ENCODE measurements at places on chromosomes 5 and 9. TPM values are rescaled to one million over a fixed set of nuclear protein-coding genes. Genes with fewer than 3 reads are reported as not detected.

- no peak for DNase-seq
Measured at GRCh38 chr5:159337016-159337955, 7.0 kb upstream of the IL12B start.

GRCh38 chr5:74636552-74636951, 4.0 kb downstream of the ENC1 start:
- DNase-seq, result no peak

GRCh38 chr5:1540166-1540565, 16.4 kb upstream of the LPCAT1 start:
- no peak for DNase-seq

- DNase-seq, result no peak
Measured at GRCh38 chr9:77892171-77892570, 139.4 kb downstream of the GNAQ start.

- DNase-seq, result no peak
Measured at GRCh38 chr5:167553511-167553910, 737.9 kb upstream of the WWC1 start.

DNA sequence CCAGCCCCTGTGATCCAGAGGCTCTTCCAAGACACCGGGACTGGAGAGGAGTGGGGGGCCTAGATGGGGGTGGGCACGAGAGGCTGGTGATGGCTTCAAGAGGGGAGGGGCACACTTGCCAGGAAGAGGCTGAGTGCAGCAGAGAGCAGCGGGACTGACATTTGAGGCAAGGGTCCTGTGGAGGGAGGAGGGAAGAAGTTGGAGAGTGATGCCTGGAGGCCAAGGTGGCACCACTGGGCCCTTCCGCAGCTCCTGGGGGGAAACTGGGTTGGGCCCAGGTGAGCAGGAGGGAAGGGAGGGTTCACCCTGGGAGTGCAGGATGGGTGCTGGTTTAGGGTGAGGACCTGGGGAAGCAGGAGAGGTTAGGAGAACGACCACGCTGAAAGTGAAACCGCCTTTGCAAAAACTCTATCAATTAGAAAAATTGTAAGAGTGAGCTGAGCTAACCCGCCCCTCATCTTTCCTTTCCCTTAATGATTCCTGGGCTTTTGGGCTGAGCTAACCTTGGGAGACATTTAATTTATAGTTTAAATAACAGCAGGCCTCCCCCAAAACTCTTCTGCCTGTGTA, 26.2 kb downstream of the ABO start:
- DNase-seq, result no peak

DNA sequence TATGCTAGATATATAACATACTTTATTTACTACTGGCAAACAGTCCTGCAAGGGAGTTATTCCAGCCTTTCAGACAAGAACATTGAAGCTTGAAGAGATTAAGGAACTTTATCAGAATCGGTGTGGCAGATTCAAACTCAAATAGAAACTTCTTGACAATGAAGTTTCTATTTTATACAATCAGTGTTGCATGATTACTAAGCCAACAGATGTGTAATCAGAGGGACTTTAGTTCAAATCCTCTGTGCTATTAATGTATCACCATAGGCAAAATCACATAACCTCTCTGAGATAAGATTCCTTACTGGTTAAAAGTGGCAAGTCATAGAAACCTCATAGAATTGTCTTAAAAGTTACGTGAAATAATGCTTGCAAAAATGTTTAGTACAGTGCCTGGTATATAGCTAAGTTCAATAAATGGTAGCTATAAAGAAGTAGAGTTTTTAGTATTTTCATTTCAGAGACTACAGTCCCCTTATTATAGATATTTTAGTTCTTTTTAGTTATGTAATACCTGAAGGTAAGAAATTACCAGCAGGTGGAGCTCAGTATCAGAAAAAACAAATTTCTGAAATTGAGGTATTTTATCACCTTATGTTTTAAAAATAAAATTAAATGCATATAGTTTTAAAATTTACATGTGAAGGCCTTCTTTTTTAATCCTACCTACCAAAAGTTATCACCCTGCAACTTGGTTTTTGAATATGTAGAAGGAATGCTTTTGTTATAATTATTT, 172.1 kb downstream of the FER start:
- no peak for DNase-seq

Gene IGIP
- 25.9 TPM for total RNA-seq

Gene CRB2
- total RNA-seq, result not detected

Gene FBXO4
- total RNA-seq, result 16.2 TPM

Gene CAVIN4
- 0.21 TPM for total RNA-seq

Measured in thoracic aorta (tissue), 2 donors.